Nasal cavity respiratory epithelium epithelial cell of viscerocranial mucosa (primary cell): ENCODE measurements at places on chromosomes 11 and 22. TPM values are rescaled to one million over a fixed set of nuclear protein-coding genes. Genes with fewer than 3 reads are reported as not detected.

Gene IGSF22
- 0.28 and 0.34 TPM in 2 replicates for total RNA-seq

Gene AP2A2
- 17.1 and 40.4 TPM in 2 replicates for total RNA-seq

Gene TYR
- total RNA-seq, result not detected in 2 replicates

Gene SPTBN2
- total RNA-seq, result 60.5 and 130 TPM in 2 replicates

Gene LRRC4C
- not detected in 2 replicates for total RNA-seq

Gene P2RX6
- total RNA-seq, result 0.34 and 0.57 TPM in 2 replicates

Gene OR52H1
- total RNA-seq, result 0.36 TPM in 1 of 2 replicates, not detected in the other

Gene CYB5R2
- total RNA-seq, result 8.9 and 25.6 TPM in 2 replicates

Gene MYOD1
- total RNA-seq, result not detected in 2 replicates

Gene GP1BB
- 0.68 and 1.9 TPM in 2 replicates for total RNA-seq

Gene MMP7
- 5.0 TPM in 1 of 2 replicates, not detected in the other for total RNA-seq

Gene MFRP
- not detected in 2 replicates for total RNA-seq

Gene SAA4
- 0.64 TPM in 1 of 2 replicates, not detected in the other for total RNA-seq

Gene TBX1
- 7.9 and 9.8 TPM in 2 replicates for total RNA-seq

Gene MPPED2
- total RNA-seq, result not detected in 2 replicates

Gene USP2
- 1.4 and 2.4 TPM in 2 replicates for total RNA-seq

Gene RAG2
- not detected in 2 replicates for total RNA-seq

Gene GSTP1
- 1,128 and 1,985 TPM in 2 replicates for total RNA-seq

Gene GLYAT
- not detected in 2 replicates for total RNA-seq

Gene PARVG
- total RNA-seq, result not detected in 2 replicates

Gene RTCB
- 111 and 113 TPM in 2 replicates for total RNA-seq

Gene FOLR1
- total RNA-seq, result 4.7 TPM in 1 of 2 replicates, not detected in the other

Gene OPCML
- total RNA-seq, result not detected in 2 replicates
